WTC11 (cell line): ENCODE measurements at places on chromosomes 12 and 14. TPM values are rescaled to one million over a fixed set of nuclear protein-coding genes. Genes with fewer than 3 reads are reported as not detected.

Gene GYS2
- not detected in 3 replicates for total RNA-seq

GRCh38 chr14:68085742-68086141, 266.2 kb downstream of the RAD51B start:
- peak; percentile 13 for DNase-seq

GRCh38 chr12:20174528-20175175, 193.7 kb upstream of the PDE3A start:
- DNase-seq = no peak

Gene C1RL
- total RNA-seq = 17.7 to 23.7 TPM (median 22.9 TPM) in 3 replicates

Gene PRB2
- not detected in 3 replicates for total RNA-seq

DNA sequence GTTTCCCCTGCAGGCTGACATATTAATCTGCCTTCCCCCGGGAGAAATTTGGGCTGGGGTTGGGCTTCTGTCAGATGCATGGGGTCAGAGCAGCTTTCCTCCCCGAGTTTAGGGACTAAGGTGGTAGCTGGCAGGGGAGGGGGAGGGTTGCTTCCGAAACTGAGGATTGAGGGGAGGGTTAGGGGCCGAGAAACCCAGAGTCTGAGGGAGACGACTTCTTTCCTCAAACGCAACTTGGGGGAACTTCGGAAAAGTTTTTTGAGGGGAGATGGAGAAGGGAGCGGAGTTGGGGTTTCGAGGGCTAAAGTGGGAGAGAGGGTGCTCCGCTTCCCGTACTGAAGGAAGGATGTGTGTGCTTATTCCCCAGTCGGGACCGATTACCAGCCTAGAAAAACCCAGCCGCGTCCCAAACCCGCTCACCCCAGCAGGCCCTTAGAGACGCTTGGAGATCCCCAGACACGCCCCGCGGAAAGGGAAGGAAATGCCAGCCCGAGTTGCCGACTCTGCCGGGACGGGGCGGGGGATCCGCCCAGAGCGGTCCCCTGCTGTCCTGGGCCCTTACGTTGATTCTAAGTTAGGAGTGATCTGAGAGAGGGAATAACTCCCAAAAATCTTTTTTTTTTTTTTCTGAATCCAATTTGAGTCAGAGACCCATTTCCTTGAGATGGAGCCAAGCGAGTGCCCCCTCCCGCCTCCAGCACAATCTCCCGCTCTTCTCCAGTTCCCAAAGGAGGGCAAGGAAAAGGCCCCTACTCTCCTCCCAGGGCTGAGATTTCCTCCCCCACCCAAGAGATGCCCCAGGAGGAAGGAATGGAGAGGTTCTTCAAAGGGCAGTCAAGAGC, 61.9 kb downstream of the SMUG1 start:
- DNase-seq = peak; percentile 62

- DNase-seq = no peak
Measured at GRCh38 chr14:71359823-71360222, 452.6 kb downstream of the PCNX1 start.

GRCh38 chr12:68568922-68569569, 41.7 kb upstream of the RAP1B start:
- no peak for DNase-seq

- no peak for DNase-seq
Measured at GRCh38 chr14:20632448-20632830, 9.1 kb downstream of the OR6S1 start.

Gene SDR9C7
- not detected in 3 replicates for total RNA-seq

Gene CCDC175
- 0.16 to 0.27 TPM in 2 of 3 replicates, not detected in the other for total RNA-seq

Gene SLC6A13
- total RNA-seq = 0.21 to 0.55 TPM (median 0.37 TPM) in 3 replicates

- DNase-seq = no peak
Measured at GRCh38 chr12:26452511-26452910, 257.1 kb downstream of the SSPN start.

Gene MNAT1
- total RNA-seq = 55.2 to 59.0 TPM (median 56.0 TPM) in 3 replicates

DNA sequence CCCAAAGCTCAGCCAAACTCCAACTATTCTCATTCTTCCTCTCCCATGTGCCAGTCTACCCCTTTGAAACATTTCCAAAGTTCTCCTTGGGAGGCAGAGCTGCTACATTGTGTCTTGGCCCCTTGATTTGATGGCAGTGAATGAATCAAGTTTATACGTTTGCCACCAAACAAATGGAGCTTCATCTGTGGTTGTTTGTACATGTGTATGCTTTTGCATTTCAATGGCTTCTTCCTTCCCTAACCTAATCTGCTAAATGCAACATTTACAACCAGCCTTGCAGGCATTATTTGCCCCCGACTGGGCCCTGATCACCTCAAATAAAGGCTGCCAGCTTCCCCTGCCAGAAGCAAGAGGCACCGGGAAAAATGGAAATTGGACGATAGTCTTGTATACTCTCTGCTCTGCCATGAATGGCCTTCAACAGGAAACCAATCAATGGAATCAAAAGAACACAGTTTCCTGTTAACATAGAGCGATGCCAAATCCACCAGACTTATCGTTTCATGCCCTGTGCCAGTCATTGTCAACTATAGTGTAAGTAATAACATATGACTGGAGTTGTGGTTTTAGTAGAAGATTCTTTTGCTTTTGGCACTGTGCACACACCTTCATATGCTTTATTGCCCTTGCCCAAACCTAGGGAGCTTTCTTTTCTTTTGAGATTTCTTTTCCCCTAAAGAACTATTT, 97.8 kb downstream of the TMEM30B start:
- no peak for DNase-seq

DNA sequence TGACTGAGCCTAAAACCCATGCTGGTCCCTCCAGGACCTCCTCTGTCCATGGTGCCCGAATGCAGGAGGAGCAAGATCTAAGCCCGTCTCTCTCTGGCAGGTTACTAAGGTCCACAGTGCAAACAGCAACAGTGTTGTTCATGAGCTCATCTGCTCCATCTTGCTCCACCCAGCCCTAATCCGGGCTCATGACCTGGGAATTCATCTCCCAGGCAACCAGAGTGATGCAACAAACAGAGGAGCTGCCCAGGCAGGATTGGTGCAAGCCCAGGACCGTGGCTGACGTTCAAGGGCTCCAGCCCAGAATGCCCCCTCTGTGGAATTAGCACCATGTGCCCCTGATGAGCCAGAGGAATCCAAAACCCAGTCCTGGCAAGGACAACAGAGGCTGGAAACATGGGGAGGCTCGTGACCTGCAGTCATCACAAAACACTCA, 29.9 kb downstream of the HSPB8 start:
- DNase-seq = peak; percentile 31

DNA sequence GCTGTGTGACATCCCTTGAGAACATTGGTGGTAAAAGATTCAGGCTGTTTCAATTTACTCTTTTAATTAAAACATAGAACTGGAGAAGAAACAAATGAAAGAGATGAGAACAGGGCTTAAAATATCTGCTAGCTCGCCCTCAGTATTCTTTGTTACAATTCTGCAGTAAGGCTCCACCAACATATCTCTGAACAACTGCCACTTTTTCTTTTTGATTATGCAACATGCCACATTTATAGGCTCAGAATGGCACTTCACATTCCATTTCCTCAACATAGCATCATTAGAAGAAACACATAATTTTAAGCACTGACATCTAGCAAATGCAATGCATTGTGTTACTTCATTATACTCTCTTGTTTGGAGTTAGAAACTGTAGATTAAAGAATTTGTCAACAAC, 1315.2 kb downstream of the LRFN5 start:
- DNase-seq = no peak

Gene CACNA2D4
- 0.04 to 0.46 TPM (median 0.25 TPM) in 3 replicates for total RNA-seq

Gene C12orf60
- total RNA-seq = 1.3 to 2.0 TPM (median 1.8 TPM) in 3 replicates

- no peak for DNase-seq
Measured at GRCh38 chr12:46554460-46554859, 181.9 kb upstream of the SLC38A2 start.

DNA sequence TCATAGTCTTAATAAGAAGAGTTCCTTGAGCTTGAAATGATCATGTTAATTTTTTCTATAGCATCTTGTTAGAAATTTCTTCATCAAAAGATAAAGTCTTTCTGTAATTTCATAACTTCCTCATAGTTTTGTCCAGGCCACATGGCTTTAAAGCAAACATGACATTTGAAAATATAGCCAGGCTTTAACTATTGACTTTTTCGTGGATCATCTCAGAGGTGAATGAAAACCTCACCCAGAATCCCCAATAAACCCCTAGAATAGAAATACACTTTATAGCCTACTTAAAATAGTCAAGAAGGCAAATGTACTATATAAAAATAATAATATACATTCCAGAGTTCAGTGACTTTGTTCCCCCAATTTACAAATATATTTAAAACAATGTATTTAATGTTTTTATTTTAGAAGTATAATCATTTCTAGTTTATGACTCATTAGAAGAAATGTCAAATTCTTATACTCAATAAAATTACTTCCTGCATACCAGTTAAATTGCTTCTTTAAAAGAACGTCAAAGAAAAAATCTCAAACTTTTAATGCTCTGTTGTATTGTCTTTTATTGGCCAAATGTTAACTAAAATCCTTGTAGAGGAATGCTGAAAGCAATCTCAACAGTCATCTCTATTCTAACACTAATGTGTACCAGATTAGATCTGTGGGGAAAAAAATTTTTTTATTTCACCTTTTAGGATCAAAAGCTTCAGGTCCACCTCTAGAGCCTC, 21.6 kb downstream of the EXOC5 start:
- DNase-seq = no peak

Gene CPNE8
- 4.9 to 8.3 TPM (median 7.2 TPM) in 3 replicates for total RNA-seq

Gene PLCZ1
- total RNA-seq = not detected in 3 replicates

GRCh38 chr12:132588319-132588718, 22.1 kb downstream of the LRCOL1 start:
- DNase-seq = no peak

- DNase-seq = no peak
Measured at GRCh38 chr12:64362721-64363305, 27.7 kb downstream of the C12orf56 start.

DNA sequence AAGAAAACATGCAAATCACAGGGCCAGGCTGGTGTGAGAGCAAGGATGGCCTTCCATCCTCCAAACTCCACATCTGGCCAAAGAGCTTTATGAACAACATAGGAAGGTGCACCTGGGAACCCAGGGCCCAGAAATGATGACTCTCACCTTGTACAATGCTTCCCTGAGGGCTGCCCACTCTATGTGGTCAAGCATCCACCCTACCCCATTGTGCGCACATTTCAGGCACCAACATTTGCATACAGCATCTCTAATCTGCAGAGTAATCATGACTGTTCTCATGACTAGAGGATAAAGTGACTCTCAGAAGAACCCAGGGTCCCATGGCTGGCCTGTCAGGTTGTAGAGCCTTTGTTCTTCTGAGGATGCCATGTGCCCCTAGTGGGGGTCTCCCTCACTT, 57.2 kb upstream of the NTF3 start:
- no peak for DNase-seq

- no peak for DNase-seq
Measured at GRCh38 chr12:122841544-122842321, 6.5 kb downstream of the HIP1R start.

Gene KLHDC1
- total RNA-seq = 0.16 TPM in 1 of 3 replicates, not detected in the others

GRCh38 chr12:22116376-22116775, 70.4 kb downstream of the CMAS start:
- no peak for DNase-seq

DNA sequence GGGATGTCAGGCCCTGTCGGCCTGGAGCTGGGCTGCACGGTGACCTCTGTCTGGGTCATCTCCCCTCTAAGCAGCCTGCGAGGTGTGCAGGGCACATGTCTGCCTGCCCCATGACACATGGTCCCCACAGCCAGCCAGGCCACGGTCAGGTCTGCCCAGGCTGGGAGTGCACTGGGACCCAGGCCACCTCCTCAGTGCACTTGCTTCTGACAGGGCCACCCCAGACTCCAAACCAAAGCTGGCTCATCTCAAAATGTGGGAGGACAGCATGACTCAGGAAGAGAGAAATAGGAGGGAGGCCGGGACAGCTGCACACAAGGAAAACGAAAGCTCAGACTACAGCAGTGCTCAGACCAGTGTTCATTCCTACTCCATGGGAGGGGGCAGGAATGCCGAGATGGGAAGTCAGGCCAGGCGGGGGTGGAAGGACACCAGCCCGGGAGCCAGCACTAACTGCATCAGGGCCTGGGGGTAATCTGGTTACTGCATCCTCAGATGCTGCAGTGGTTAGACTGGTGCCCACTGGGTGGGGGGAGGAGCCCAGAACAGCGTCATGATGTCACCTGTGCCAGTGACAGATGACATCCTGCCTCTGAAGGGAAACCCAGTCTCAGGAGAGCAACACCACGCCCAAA, 4.0 kb downstream of the P2RX2 start:
- no peak for DNase-seq

Gene KIF5A
- 15.9 to 17.9 TPM (median 16.1 TPM) in 3 replicates for total RNA-seq

Gene SLC6A15
- 27.0 to 30.7 TPM (median 27.2 TPM) in 3 replicates for total RNA-seq

DNA sequence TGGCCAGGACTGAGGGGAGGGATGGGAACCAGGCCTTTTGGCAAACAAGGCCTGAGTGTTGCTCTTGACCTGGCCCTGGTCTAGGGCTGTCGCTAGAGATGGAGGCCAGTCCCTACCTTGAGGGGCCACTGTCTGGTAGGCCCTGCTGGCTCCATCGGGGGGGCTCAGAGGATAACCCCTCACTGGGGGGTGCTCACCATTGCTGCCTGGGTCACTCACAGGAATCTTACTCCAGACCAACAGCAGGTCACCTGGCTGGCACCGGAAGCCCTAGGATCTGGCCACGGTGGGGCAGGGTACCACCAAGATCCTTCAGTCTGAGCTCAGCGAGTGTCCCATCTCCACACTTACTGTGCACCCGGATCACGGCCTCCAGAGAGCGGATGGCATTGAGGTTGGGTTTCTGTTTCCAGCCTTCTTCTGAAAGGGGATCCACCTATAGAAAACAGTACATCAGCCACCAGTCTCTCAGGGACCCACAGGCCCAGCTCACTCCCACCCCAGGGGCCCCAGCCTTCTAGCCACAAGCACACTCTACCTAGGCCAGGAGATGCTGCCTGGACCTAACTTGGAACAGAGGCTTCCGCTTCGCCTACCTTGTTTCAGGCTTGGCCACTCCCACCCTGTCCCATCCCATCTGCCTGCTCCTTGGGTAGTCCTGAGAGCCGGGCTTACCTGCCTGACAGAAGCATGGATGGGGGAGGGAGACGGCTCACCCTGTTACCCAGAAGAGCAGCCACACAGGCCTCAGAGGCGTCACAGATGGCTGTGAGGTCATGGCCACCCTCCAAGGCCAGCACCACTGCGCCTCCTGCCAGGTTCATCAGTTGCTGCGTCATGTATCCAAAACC, 12.2 kb downstream of the SLC48A1 start:
- no peak for DNase-seq

- DNase-seq = no peak
Measured at GRCh38 chr14:20622816-20623291, 18.6 kb downstream of the OR6S1 start.

GRCh38 chr12:119594772-119595445, 1.3 kb downstream of the TMEM233 start:
- peak; percentile 37 for DNase-seq

Gene INSM2
- total RNA-seq = 0.07 TPM in 1 of 3 replicates, not detected in the others

GRCh38 chr14:91059576-91060350, 678 bp downstream of the RPS6KA5 start:
- DNase-seq = peak; percentile 54

Gene TEX52
- total RNA-seq = not detected in 3 replicates

Gene ATG101
- total RNA-seq = 43.3 to 52.1 TPM (median 45.0 TPM) in 3 replicates

Gene RERG
- 0.21 to 0.73 TPM (median 0.28 TPM) in 3 replicates for total RNA-seq

GRCh38 chr12:30286345-30286926, 409.2 kb downstream of the IPO8 start:
- no peak for DNase-seq

DNA sequence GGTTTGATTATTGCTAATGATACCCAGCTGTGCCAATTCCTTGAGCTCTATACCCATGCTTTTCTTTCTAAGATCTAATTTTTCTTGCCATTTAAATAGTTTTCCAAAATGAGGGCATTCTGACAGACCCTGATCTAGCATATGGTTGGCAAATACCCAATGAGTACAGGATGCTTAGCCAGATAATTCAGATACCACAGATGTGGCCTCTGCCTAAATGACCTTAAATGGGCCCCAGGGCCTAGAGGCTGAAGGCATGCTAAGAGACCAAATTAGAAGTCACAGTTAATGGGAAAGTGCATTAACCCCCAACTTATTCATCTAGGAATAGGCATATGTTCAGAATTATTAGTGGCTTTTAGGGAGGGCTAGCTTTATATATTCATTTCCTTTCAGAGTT, 122.3 kb upstream of the CNOT2 start:
- DNase-seq = no peak
